ENCODE measurements at places on chromosomes 3 and 15. TPM values are rescaled to one million over a fixed set of nuclear protein-coding genes. Genes with fewer than 3 reads are reported as not detected.

DNA sequence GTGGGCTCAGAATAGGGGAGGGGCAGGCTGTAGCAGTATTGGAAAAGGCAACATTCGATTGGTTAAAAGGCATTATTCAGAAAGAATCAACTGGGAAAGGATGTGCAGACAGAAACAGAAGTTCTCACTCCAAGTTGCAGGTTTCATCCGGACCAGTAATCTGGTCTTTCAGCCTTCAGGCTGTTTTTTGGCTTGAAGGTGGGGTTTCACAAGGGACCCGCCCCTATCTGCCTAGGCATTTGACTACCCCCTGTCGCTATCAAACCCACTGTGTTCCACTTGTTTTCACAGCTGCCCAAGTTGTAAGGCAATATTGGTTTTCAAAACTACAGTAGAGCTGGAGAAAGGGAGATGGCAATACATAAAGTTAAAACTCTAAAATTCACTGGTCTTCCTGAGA is 96.9 kb downstream of the VPS8 start:
- peaks cover 22% of the 10 kb centered on the region for H3K36me3 ChIP-seq
- H3K4me3 ChIP-seq: no peak overlapping the region
- no peak for DNase-seq
- no peak overlapping the region for H3K27ac ChIP-seq

DNA sequence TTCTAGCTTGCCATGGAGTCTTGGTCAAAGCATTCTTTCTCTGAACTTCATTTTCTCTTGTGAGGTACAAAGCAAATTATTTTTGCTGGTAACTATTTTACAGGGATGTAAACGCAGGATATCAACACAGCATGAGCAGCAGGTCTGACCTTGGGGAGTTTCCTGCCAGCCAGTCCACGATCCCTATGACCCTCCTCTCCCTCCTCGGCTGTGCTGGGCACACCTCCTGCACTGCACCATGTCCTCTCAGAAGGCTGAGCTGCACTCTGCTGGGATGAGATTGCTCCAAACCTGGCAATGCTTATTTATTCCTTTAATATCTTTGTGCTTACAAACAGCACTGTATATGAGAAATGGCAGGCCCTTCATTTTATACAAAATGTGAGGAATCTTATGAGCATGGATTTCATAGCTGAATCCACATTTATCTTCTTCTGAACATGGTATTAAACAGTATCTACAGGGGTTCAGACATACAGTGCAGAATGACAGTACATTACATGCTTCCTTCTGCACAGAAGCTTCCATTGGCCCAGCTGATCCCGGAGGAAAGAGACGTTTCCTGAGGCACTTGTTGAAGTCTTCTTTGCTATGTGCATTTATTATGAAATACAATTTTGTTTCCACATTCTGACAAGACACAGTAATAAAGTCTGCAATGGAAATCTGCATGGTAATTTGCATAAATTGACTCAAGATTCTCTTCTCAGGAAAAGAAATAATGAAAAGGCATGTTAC is 41.2 kb downstream of the RAB6B start:
- peaks cover 3% of the 10 kb centered on the region for H3K4me1 ChIP-seq
- no peaks in the 10 kb centered on the region for H3K36me3 ChIP-seq
- H3K4me3 ChIP-seq: no peak overlapping the region
- H3K27ac ChIP-seq: no peak overlapping the region
- no peaks in the 10 kb centered on the region for H3K27me3 ChIP-seq

The GREM1 gene
- not detected for total RNA-seq

DNA sequence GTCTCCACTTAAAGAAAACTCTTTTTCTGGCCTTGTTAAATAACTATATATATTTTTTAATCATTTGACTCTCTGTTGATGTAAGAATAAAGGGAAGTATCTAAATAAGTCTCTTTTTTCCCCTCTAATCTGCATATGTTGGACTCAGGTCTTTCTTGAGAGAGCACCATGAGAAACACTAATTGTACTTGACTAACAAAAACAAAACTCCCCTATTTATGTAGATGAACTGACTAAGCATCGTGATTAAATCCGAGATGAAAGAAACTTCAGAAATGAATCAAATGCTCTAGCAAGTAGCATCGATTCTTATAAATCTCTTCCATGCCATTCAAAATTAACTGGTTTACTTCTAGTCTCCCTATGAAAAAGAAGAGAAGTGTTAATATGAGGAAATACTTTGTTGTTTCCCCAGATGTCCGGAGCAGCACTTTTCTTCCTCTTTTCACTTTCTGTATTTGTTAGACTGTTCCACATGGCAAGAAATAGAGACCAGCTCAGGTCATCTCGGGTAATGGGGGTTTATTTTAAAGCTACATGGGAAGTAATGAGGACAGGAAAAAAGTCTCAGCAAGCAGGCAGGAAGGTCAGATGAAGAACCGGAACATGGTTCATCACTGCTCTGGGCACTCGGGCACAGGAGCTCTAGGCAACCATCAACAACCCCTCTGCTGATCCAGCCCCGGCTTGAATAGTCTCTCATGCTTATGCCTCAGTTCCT is 288.3 kb downstream of the CNTN6 start:
- H3K4me3 ChIP-seq: no peak overlapping the region
- no peak overlapping the region for H3K27ac ChIP-seq
- DNase-seq: no peak

DNA sequence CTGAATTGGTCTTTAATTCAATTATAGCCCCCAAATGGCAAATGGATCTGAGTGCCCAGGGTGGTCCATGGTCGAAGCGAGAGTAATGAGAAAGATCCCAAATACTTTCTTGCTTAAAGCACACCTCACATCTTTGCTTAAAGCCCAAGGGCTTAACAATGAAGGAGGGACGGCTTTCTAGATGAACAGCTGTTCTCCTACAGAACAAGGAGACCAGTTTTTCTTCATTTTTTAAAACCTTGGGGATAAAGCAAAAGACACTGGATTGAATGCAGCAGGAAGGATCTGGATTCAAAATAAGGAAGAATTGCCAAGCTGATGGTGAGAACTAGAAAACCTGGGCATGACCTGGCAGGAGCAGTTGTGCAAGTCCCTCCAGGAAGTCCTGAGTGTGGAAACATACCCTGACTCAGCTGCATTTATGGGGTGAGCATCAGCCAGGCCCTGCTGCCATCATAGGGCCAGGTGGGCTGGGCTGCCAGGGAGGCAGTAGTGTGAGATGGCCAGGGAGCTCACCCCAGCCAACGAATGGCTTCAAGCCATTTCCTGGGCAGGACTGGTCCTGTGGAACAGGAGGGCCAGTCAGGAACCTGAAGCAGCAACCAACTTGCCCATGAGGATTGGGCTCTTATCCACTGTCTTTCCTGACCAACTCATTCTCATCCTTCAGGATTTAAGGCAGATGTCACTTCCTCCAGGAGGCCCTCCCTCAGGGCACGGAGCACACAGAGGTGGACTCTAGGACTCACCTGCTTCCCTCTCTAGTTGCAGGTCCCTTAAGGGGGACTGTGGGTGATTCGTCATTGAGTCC is 18.4 kb upstream of the RHCG start:
- H3K27ac ChIP-seq: no peak overlapping the region
- no peaks in the 10 kb centered on the region for H3K4me1 ChIP-seq
- H3K36me3 ChIP-seq: no peaks in the 10 kb centered on the region
- DNase-seq: no peak

GRCh38 chr15:48451736-48452135 is 120.5 kb downstream of the DUT start:
- no peak overlapping the region for H3K27ac ChIP-seq
- H3K27me3 ChIP-seq: no peaks in the 10 kb centered on the region
- DNase-seq: no peak
- no peaks in the 10 kb centered on the region for H3K36me3 ChIP-seq
- H3K4me1 ChIP-seq: no peaks in the 10 kb centered on the region

DNA sequence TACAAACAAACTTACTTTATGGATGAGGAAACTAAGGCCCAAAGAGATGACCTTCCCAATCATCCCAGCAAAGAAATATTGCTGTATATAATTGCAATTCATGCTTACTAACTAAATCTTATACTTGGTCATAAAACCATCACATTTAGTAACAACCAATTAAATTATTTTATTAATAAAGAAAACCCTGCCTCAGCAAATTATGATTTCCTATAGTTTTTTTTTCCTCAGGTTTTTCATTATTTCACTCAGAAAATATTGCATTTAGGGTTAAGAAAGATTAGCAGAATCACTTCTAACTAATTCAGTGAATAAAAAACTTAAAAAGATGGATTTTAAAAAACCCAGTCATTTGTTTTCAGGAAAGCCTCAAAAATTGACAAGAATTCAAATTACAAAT is 86.5 kb upstream of the GADL1 start:
- no peaks in the 10 kb centered on the region for H3K36me3 ChIP-seq
- H3K4me3 ChIP-seq: no peak overlapping the region
- no peak overlapping the region for H3K27ac ChIP-seq
- no peaks in the 10 kb centered on the region for H3K4me1 ChIP-seq

The SPATA12 gene
- total RNA-seq: not detected

The SUCNR1 gene
- not detected for total RNA-seq

Data from activated naive CD4-positive, alpha-beta T cell treated with anti-CD3 and anti-CD28 coated beads for 36 hours (primary cell).